D341Med (cell line): ENCODE measurements at places on chromosomes 7 and 10.

- DNase-seq = no peak
These were observed 196.3 kb upstream of the KLF6 start for GRCh38 chr10:3981300-3981699.

- no peak for DNase-seq
These were observed 87.9 kb downstream of the WIPF3 start for GRCh38 chr7:29894256-29894655.

DNA sequence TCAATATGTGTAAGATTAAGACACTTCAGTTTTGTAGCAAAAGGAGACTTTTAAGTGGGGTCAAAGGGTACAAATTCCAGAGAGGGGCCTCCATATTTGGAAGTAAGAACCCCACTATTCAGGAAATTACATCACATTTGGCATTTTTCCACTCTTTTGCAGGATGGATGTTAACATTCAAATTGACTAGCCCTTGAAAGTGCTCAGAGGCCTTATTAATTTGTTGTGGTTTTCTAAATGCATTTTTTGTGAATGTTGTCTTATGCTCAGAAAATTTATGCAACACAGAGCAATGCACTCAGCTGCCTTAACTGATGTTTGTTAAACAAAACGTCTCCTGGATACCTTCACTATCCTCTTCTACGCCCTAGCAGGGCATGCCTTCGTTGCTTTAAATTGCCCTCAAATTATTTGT, 50.9 kb upstream of the PDLIM1 start:
- DNase-seq = no peak

- no peak for DNase-seq
These were observed 6.9 kb downstream of the WNT8B start for GRCh38 chr10:100469756-100470155.

- no peak for DNase-seq
These were observed 423 bp downstream of the LSM5 start for GRCh38 chr7:32489788-32490126.

DNA sequence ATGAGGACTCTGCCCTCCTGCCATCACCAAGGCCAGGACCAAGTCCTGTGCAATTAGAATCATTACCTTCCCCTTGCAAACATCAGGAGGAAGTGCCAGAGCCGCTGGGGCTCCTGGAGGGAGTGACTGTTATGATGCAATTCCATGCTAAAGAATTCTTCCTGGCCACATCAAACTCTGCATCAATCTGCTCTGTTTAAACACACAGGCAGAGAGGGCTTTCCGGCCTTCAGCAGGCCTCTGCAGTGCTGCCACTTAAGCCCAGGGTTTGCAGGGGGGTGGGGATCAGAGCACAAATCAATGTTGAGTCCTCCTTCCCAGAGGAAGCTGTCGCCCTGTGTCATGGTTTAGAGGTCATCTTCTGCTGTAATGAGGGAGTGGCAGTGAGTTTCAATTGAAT, 58.1 kb downstream of the CTBP2 start:
- DNase-seq = no peak
